ENCODE measurements at places on chromosomes 3 and 15.

GRCh38 chr15:94417501-94418293 lies 186.3 kb downstream of the MCTP2 start:
- DNase-seq: no peak

DNA sequence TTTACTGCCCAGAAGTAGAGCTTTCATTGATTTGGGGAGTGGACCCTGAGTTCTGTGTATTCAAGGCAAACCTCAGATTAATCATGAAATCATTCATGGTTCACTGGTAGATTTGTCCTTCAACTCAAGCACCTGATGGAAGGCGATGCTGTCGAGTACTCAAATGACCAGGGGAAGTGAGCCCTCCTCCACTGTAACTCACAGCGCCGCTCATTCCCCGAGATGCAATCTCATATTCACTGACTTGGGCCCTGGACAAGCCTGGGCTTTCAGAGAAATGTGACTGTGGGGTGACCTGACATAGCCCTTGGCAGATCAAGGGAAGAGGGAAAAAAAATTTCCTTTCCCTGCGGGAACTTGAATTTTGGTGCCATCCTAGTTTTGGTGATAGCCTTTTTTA lies 156.7 kb upstream of the BHLHE40 start:
- no peak for DNase-seq

DNA sequence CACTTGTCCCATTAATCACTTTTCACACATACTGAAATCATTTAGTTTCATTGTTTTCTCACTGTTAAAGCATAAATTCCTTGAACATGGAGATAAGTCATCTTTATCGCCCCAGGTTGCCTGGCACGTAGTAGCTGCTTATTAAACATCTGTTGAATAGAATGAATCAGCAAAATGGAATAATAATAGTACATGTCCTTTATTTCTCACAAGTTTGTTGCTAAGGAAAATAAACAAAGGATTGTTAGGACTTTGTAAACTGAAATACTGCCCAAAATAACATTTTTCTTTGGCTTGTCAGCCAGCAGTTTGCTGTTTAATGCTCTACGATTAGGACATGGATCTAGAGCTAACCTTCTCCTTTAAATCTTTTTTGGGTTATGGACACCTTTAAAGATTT lies 17.9 kb downstream of the SLC35A5 start:
- no peak for DNase-seq

DNA sequence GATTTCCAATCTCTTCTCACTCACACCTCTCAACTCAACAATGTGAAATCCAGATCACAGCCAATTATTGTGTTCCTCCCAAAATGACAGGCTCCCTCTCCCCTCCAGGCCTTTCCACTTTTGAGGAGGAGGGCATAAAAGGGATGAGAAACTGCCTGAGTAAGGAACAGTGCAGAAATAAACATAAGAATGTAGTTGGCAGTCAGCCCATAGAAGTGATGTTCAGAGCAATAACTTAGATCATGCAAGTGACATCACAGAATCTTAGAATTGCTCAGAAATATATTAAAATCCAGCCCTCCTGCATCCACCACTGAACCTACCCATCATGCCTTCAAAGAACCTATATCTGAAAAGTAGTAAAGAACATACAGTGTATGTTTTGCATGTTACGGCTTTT lies 299.4 kb upstream of the GADL1 start:
- no peak for DNase-seq

GRCh38 chr3:183895774-183896173 lies 11.1 kb upstream of the PARL start:
- DNase-seq: no peak

Data from effector CD8-positive, alpha-beta T cell (primary cell).